Muscle of arm (tissue), 14 donors: ENCODE measurements at places on chromosomes 4 and X.
A peak's percentile ranks its signal among the peaks of the same experiment; 100 is the strongest.

- no peak for DNase-seq
These were observed 109.1 kb upstream of the VMA21 start for GRCh38 chrX:151287954-151288353.

DNA sequence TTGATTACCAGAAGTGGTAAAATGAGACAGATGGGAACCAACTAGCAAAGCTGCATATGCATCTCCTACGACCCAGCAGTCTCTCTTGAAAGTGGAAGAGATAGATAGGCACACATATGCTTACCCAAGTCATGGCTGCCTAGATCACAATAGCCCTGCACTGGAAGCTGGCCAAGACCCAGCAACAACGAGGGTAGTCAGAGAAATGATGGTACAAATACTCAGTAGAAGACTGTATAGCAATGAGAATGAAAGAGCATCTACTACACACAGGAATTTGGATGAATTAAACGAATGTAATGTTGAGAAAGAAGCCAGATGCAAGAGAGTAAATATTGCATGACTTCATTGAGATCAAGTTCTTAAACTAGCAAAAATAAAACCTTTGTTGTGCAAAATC, 100.3 kb upstream of the FAT1 start:
- no peak for DNase-seq

GRCh38 chr4:98778206-98778605, 119.8 kb upstream of the TSPAN5 start:
- no peak for DNase-seq

- no peak for DNase-seq
These were observed 66.5 kb downstream of the EFNB1 start for GRCh38 chrX:68895341-68895755.

- DNase-seq: no peak
These were observed 109.3 kb upstream of the BMP2K start for GRCh38 chr4:78666830-78667258.

- no peak for DNase-seq
These were observed 226.8 kb downstream of the SHOX start for GRCh38 chrX:857376-857775.

DNA sequence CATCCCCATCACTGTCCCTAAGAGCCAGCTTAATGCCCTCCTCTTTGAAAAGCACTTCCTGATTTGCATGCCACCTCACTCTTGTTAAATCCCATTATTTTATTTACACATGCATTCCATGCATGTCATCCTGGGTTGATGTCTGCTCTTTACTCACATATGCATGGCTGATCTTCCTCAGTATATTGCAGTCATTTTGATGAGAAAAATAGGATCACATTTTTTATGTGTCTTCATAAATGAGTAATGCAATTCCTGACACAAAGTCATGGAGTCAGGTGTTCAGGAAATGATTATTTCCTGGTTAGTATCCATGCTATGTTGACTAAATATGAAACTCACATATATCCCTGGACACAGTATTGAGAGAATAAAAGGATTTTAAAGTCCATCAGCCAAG, 204.7 kb downstream of the SLIT2 start:
- no peak for DNase-seq

DNA sequence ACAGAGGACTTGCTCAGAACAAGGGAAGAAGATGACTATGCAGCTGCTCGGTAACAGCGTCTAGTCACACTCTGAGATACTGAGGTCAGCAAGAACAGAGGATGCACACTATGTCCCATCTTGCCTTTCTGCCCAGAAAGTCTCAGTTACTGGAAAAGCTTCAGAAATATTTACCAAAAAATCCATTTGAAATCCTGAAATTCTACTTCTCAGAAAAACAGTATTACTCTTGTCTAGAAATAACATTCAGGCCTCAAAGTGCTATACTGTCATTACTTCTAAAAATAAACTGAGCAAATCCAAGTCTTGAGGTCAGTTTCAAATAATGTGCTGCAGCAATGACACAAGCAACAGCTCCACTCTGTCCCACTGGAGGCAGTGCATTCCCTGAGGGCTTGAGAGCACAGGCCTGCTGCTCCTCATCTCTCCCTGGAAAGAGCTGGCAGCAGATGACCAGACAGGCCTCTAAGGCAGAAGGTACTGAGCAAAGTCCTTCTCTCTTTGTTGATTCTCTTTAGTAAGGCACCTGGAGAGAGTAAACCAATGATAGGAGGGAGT, 76.9 kb downstream of the CAMK2D start:
- DNase-seq: peak; percentile 61

DNA sequence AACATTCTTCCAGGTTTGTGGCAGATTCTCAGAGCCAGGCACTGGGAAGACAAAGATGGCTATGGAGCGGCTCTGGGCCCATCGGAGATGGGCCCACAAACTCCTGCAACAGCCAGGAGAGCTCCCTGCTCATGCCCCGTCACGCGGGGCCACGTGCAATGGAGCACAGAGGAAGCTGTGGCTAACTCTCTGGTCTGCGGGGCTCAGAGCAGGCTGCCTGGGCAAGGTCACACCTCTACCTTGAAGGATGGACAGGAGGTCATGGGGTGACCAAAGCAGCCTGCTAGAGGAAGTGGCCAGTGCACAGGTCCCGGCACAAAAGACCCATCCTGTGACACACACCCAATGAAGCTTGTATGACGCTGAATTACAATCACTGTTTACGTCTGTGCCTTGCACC, 45.2 kb downstream of the C4orf50 start:
- no peak for DNase-seq

- DNase-seq: no peak
These were observed 28.1 kb upstream of the TENM3 start for GRCh38 chr4:182215148-182215547.

- DNase-seq: peak; percentile 86
These were observed 11.9 kb downstream of the G6PD start for GRCh38 chrX:154534526-154535322.

- DNase-seq: no peak
These were observed 17.6 kb upstream of the LDB2 start for GRCh38 chr4:16916031-16916430.

- peak; percentile 2 for DNase-seq
These were observed 416.6 kb upstream of the MAGEB18 start for GRCh38 chrX:25721564-25721963.

DNA sequence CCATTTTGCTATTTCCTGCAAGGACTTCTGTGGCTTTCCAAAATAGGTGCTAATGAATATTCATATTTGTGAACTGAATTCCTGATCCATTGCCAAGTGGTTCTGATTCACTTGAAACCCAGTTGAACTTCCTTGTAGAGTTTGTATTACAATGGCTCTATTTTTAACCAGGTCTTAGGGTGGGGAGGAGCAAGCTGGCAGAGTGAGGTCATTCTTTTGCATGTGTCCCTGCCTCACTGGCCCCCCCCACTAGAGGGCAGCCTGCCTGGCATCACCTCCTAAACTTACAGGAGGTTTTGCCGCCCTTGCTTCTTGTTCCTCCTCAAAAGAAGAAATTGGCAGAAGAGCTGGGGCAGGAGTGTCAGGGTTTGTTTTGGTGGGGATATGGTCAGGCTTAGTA, 10.5 kb downstream of the PTTG2 start:
- DNase-seq: peak; percentile 11

DNA sequence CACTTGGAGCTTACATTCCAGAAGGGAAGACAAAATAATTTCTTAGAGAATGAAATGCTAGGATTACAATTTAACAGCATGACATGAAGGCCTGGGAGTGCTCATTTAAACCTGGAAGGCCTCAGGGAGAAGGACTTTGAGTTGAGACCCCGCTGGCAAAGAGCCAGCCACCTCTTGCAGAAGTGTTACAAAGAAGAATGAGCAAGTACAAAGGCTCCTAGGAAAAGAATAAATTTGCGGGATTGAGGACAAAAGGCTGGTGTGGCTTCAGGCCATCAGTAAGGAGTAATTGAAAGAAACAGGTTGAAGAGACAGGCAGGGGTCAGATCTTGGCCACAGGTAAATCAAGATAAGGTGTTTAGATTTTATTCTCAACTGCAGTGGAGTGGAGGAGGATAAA, 3.1 kb upstream of the ELOVL6 start:
- DNase-seq: no peak

DNA sequence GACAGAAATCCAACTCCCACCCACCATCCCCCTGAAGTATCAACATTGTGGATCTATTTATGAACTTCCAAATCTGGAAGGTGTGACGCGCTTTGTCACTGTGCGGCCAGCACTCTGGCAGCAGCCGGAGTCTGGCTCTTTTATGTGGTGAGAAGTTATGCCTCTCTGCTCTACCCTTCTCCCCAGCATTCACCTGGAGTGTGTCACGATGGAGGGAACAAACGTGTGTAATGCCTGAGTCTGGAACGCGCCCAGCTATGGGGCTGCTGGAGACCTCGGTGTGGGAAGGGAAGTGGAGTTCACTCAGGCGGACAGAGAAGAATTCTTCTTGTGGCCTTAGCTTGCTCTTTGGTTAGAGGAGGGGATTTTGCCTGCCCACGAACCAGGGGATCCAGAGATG, 222.1 kb upstream of the RPL34 start:
- DNase-seq: no peak

DNA sequence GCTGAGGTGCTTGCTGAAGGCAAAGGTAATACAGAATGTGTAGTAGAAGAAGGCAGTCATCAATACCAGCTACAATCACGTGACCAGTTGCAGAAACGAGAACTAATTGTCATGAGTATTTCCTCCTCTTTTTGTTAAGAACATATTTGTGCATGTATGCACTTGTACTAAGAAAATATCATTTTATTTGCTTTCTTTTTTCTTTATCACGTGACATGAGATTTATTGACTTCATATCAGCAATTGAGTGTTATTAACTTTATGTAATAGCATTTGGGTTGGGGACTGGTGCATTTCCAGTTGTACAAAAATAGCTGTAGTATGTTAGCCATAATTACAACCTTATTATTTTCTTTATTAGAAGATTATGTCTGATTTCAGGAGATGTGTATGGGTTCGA, 90.0 kb downstream of the MAGEE1 start:
- no peak for DNase-seq

GRCh38 chrX:102712981-102713625, 855 bp downstream of the GPRASP2 start:
- peak; percentile 74 for DNase-seq

GRCh38 chrX:39982948-39983347, 114.8 kb downstream of the BCOR start:
- DNase-seq: no peak

- DNase-seq: no peak
These were observed 60.2 kb downstream of the METTL14 start for GRCh38 chr4:118745357-118745756.

DNA sequence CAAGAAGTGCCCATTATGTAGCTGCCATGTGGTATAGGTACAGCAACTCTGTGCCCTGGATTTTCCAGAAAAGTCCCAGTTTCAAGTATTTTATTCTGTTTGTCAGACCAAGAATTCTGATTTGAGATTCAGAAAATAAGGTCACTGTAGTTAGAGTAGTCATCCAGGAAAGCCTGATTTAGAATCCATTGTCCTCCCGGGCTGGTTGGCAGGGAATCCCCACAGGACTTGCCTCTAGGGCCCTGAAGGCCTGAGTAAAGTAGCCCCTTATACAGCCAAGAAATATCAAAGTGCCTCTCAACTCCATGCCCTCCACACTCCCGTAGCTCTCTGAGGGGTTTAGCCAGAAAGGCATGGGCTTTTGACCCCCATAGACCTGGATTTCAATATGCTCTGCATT, 36.3 kb downstream of the RTL5 start:
- no peak for DNase-seq

- DNase-seq: no peak
These were observed 124.0 kb upstream of the NOCT start for GRCh38 chr4:138891631-138892031.

GRCh38 chrX:131633285-131633917, 89.5 kb downstream of the OR13H1 start:
- peak; percentile 45 for DNase-seq

- DNase-seq: no peak
These were observed 69.6 kb downstream of the SERTM2 start for GRCh38 chrX:111581086-111581485.

DNA sequence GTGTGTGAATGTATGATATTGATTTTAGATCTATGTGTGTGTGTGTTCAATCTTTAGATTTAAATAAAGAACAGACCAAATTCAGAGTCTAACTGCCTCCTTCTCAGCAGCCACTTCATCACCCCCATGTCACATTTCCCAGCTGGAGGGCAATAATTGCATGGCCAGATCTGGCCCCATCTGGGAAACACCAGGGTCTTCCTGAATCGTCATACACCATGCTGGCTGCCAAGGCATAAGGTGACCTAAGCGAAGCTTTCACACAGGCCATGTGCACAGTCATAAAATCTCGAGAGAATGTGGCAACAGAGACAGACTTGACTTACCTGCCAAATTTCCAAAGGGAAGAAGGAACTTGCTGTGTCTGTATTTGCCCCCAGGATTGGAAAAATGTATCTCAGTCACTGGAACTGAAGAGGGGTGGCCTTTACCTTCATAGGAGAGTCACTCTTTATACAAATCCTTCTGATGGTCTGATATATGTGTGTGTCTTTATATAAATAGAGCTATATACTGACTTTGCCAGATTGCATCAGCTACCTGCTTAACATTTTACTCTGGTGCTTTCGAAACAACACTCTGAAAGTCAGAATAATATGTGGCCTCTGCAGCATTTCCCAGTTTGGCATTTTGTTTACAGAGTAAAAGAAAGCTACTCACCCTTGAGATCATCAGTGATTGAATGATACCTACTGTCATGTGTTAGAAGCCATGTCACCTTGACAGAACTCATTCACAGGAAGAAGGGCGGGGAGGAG, at the start of gene PLAC1:
TSS of gene PLAC1 (minus strand) at position 470 of the 758 bp plus-strand sequence. CDS start 91,789 bp downstream, outside the sequence.
- DNase-seq: no peak

- no peak for DNase-seq
These were observed 63.8 kb downstream of the SEPSECS start for GRCh38 chr4:25096251-25096980.

DNA sequence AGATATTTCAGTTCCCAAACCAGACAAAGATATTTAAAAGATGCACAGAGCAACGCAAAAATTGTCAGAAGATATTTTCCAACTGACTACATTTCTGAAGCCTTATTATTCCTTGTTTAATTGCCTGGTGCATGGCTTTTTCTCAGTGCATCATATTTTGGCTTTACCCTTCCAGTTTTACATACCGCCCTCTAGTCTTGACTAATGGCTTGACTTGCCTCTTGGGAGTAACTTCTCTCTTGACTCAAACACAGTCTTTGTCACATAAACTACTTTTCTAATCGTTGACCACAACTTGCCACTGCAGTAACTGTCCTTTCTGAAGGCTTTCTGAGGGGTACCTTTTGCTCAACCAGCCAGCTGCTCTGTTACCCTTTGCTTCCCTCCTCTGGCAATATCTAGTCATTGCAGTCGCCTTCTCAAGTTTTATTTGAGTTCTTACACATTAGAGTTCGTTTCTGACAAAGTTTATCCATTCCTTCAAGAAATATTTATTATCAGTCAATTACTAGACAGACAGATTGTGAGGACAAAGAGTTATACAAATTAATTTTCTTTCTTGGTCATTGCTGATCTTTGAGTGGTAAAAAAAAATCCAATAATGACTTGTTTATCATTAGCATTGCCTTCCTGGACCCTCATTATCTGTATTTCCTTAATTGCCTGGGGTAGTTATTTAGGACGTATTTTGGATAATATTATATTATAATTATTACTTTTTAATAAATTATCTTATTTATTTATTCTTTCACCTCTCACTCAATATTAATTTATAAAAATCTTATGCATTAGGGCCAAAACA, 506.9 kb upstream of the PCDH10 start:
- DNase-seq: peak; percentile 25
